Thoracic aorta (tissue), 2 donors: ENCODE measurements at places on chromosomes 5 and 9.

DNA sequence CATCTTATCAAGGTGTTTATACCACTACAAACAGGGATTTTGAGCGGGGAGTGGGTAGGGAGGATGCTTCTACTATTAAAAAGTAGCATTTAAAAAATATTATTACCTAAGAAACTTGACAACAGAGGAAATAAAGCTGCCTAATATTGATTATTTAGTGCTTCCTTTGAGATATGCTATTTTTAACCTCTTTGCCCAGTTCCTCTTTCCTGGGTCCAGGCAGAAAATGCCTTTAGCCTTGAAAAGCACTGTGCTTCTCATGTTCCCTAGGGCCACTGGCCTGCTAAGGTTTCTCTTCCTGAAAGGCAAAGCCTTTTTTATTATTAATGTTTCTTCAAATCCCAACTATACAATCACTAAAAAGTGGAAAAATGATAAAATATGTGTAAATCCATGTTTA, 217.2 kb upstream of the HAPLN1 start:
- DNase-seq, result no peak

DNA sequence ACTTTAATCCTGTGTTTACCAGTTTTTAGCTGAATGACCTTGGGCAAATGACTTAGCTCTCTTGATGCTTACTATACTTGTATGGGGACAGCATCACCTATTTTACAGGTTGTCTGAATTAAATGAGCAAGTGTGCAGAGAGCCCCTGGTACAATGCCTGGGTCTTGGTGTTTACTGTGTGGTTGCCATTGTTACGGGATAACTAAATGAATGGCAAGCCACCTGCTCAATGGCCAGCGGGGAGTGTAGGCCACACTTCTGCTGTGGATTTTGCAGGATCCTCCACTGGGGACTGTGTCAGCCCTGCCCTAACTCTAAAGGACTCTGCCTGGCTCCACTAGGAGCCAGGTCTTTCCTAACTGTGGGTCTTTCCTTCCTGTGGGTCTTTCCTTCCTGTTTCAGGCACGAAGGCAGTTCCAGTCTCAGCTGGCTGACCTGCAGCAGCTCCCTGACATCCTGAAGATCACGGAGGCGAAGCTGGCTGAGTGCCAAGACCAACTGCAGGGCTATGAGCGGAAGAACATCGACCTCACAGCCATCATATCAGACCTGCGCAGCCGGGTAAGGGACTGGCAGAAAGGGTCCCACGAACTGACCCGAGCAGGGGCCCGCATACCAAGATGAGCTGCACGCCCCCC, 10.3 kb upstream of the GLE1 start:
- no peak for DNase-seq

DNA sequence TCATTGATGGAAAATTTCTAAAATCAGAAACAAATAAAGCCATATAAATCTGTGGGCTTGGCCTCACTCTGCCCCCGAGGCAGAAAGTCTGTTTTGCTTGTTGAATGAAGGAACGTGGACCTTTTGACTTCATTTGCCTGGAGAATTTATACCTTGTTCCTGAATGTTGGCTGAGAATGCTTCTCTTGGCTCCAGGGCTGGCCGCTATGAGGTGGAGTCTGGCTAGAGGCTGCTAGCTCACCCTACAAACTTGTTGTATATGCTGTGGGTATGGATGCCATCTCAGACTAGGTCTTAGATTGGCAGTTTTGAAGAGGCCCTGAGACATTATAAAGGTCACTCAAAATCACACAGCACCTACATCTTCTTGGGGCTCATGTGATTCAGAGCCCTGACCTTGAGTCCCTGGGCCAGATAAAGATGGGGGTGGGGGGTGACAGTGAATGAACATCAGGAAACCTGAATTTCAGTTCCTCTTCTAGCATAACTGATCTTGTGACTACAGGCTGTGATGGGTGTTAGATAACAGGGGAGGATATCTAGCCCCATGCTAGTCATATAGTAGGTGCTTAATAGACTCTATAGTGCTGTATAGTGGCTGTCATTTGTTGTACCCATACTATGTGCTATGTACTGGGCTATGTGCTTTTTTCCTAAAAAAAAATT, 2.8 kb downstream of the GM2A start:
- DNase-seq, result no peak

DNA sequence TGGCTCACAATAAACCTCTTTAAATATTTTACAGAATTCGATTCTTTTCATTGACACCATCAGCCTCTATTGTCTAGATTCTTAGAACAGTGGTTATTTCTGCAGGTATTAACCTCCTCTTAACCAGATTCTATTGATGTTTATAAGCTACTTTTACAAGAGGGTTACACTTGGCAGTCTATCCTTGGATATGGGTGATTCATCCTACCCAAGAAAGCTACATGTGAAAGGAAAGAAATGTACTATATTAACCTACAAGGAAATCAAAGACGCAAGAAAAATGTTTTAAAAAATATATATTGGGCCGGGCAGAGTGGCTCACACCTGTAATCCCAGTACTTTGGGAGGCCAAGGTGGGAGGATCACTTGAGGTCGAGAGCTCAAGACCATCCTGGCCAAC, 16.7 kb downstream of the SLC25A25 start:
- no peak for DNase-seq

GRCh38 chr9:5579881-5580280, 49.0 kb upstream of the RIC1 start:
- no peak for DNase-seq

GRCh38 chr5:159415301-159415937, 85.1 kb upstream of the IL12B start:
- no peak for DNase-seq

GRCh38 chr5:124373883-124374282, 372.6 kb downstream of the ZNF608 start:
- no peak for DNase-seq

- DNase-seq, result no peak
Measured at GRCh38 chr5:38655691-38656090, 99.2 kb upstream of the LIFR start.

GRCh38 chr9:118423721-118424120, 719.5 kb downstream of the TLR4 start:
- DNase-seq, result no peak

GRCh38 chr9:99731950-99732349, 89.7 kb upstream of the NR4A3 start:
- no peak for DNase-seq

DNA sequence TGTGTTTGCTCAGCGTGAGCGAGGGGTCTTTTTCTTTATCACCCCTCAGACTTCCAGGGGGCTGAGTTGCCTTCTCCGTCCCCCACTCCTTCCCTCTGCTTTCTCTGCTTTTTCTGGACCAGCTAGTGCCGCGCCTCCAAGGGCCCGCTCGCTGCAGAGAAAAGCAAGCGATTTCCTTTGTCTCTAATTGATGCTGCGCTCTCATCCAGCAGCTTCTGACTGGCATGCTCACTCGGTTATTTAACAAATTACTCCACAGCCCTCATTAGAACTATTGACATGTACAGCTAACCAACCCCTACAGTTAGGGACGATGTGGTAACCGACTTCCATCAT, 288.0 kb downstream of the ELAVL2 start:
- no peak for DNase-seq

DNA sequence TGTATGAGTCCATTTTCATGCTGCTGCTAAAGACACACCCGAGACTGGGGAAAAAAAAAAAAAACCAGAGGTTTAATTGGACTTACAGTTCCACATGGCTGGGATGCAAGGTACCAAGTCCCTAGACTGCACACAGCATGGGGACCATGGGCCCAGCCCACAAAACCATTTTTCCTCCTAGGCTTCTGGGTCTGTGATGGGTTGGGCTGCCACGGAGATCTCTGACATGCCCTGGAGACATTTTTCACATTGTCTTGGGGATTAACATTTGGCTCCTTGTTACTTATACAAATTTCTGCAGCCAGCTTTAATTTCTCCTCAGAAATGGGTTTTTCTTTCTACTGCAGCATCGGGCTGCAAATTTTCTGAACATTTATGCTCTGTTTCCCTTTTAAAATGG, 340.3 kb upstream of the NUDT12 start:
- DNase-seq, result no peak

DNA sequence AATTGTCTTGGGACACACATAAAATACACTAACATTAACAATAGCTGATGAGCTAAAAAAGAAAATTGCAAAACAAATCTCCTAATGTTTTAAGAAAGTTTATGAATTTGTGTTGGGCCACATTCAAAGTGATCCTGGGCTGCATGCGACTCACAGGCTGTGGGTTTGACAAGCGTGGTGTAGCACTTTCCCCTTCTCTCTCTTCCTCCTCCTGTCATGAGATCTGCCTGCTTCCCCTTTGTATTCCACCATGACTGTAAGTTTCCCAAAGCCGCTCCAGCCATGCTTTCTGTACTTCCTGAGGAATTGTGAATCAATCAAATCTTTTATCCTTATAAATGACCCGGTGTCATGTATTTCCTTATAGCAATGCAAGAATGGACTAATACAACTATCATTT, 178.0 kb downstream of the TLR4 start:
- DNase-seq, result no peak

- no peak for DNase-seq
Measured at GRCh38 chr5:74404574-74405508, 235.7 kb downstream of the ENC1 start.

GRCh38 chr5:62029303-62029702, 276.7 kb upstream of the KIF2A start:
- DNase-seq, result no peak

- no peak for DNase-seq
Measured at GRCh38 chr5:143448518-143448917, 45.0 kb upstream of the NR3C1 start.

DNA sequence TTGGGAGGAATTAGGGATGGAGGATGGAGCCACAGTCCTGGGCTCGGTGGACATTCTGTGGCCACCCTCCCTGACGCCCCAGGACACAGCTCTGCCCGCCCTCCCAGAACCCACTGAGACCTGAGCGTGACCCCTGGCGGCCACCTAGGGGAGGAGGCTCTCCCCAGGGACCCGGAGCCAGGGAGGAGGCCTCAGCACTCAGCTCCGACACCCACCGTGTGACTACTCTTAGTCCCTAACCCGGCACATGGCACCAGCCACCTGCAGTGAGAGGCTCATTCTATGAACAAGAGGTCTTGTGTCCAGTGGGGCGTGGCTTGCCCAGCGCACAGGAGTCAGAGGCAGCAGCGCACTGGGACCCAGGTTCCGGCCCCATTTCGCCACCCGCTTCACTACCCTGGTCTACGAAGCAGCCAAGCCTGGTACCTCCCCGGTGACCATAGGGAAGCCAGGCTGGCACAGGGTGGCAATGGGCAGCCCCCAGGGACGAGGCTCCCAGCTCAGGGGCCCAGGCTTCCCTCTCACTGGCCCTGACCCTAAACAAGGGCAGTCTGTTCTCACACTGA, 10.2 kb downstream of the SARDH start:
- DNase-seq, result no peak

GRCh38 chr9:27212621-27213020, 84.3 kb downstream of the EQTN start:
- no peak for DNase-seq

- no peak for DNase-seq
Measured at GRCh38 chr5:112366987-112367386, 52.1 kb downstream of the EPB41L4A start.

GRCh38 chr9:37035648-37036370, 1.7 kb upstream of the PAX5 start:
- no peak for DNase-seq

GRCh38 chr9:109861499-109861898, 81.5 kb downstream of the PALM2AKAP2 start:
- no peak for DNase-seq

DNA sequence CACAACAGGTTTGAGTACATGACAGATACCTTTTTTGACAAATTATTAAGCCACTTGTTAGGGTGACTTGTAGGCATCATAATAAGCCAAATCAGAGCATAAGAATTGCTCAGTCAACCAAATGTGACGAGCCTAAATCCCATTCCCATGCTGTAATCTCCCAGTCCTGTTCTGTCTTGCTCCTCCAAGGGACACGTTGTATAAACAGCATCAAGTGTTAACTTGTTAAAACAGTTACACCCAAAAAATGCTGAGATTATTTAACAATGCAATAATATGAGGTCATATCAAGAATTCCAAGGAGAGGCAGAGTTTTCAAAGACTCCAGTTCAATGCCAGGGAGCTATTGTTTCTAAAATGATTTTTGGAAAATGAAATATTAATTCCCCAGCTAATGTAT, 76.2 kb downstream of the SH3TC2 start:
- no peak for DNase-seq

DNA sequence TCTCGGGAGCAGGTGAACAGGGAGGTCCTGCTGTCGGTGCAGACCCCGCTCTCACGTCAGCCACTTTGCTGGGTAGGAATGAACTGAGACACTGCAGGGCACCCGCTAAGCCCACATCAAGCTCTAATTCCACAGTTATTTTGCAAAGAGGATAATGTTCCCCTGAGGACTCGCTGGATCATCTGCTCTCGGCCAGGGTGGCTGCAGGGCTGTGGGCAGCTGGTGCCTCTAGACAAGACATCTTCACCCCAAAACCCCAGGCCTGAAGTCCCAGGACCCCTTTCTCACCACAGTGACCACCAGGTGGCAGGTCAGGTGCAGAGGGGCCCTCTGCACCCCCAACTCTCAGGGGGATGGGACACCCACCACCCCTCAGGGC, 135.1 kb upstream of the PPP1R26 start:
- DNase-seq, result no peak

DNA sequence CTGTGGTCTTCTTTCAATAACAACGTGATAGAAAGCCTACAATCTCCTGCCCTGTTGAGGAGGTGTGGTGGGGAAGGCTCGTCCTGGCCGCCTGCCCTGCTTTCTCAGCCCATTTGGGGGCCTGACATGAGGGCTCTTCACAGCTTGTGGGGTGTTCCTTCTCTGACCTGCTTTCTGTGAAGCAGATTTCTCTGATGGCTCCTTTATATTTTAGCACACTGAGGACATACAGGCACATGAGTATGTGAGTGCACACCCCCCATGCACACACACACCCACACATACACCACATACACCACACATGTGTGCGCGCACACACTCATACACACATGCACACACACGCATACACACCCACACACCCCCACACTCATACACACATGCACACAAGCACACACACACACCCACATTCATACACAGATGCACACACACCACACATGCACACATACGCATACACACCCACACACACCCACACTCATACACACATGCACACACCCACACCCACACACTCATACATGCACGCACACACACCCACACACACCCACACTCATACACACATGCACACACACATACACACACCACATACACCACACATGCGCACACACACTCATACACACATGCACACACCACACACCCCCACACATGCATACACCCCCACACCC, 117.5 kb downstream of the COL5A1 start:
- DNase-seq, result no peak

- DNase-seq, result no peak
Measured at GRCh38 chr5:133370904-133371303, 241.4 kb downstream of the FSTL4 start.
